Left cardiac atrium (tissue), 4 donors: ENCODE measurements at places on chromosomes 2 and 18. TPM values are rescaled to one million over a fixed set of nuclear protein-coding genes. Genes with fewer than 3 reads are reported as not detected.

DNA sequence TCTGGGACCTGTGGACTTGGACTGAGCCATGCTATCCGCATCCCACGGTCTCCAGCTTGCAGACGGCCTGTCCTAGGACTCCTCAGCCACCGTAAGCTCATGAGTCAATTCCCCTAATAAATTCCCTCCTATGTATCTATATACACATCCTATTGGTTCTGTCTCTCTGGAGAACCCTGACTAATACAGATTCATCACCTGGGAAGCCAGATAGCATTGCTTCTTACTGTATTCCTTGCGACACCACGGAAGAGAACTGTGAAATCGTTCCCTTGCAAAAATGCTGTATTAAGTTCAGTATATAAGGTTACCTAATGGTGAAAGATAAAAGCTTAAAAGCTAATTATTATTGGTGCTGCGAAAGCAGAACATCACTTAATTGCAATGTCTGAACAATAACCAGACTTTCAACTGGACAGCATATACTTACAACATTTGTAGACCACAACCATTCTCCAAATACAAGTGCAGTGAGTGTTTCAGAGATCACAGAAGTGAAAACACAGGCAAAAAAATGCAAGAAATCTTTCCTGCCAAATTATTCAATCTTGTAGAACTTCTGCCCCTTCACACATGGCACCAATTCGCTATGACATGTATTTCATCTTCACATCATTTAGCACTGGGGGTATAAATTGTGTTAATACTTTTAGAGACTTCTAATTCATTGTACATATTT, 352.9 kb downstream of the TXNL1 start:
- DNase-seq: no peak

DNA sequence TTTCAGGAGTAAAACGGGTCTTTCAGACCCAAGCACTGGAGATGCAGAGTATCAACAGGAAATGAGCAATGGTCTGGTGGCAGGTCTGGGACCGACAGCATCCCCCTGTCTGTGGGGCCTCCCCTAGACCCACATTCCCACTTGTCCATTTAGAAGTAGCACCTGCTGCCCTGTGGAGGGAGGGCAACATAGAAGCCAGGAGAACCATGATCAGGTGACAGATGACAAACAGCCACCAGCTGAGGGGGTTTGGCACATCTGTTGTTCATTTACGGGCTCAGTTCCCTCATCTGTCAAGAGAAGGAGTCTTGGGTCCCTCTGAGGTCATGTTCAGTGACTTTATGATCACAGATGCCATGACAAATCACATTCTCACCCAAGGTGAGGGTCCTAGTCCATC, 77.9 kb upstream of the SLC66A3 start:
- no peak for DNase-seq

GRCh38 chr18:27136208-27136535, 48.9 kb downstream of the CHST9 start:
- no peak for DNase-seq

DNA sequence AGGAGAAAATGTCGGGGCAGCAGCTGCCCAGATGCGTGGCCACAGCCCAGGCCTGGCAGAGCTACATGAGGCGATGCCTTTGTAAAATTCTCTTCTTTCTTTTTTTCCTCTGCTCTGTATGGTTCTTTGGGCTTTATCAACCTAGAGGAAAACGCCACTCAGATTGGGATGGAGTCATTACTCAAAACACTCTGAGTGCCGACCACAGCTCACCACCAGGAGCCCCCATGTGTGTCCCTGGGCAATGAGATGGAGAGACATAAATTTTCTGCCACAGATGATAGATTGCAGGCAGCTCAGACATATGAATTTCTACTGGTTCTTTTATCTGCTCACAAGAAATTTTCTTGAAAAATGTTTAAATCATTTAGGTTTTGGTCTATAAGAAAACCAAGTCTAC, 56.0 kb downstream of the PARD6G start:
- DNase-seq: no peak

LTBP1 gene
- total RNA-seq: 121 TPM
